Testis (tissue), 5 donors: ENCODE measurements at places on chromosomes 12 and 14. TPM values are rescaled to one million over a fixed set of nuclear protein-coding genes. Genes with fewer than 3 reads are reported as not detected.

The DAO gene
- 0.81 TPM for total RNA-seq

- no peak overlapping the region for H3K27ac ChIP-seq
- no peaks in the 10 kb centered on the region for H3K27me3 ChIP-seq
- no peaks in the 10 kb centered on the region for H3K36me3 ChIP-seq
- no peak for DNase-seq
- no peaks in the 10 kb centered on the region for H3K4me1 ChIP-seq
Measured at GRCh38 chr12:12922191-12922616, 29.8 kb downstream of the GPRC5D start.

- H3K27ac ChIP-seq: no peak overlapping the region
- no peak for DNase-seq
- no peaks in the 10 kb centered on the region for H3K27me3 ChIP-seq
- no peak overlapping the region for H3K4me3 ChIP-seq
Measured at GRCh38 chr14:96274543-96274942, 18.5 kb downstream of the BDKRB1 start.

- no peak overlapping the region for H3K27ac ChIP-seq
- no peaks in the 10 kb centered on the region for H3K27me3 ChIP-seq
- no peak for DNase-seq
- no peak overlapping the region for H3K4me3 ChIP-seq
Measured at GRCh38 chr14:78592616-78593219, 422.5 kb downstream of the NRXN3 start.
